ENCODE measurements at places on chromosomes 16 and 17.

DNA sequence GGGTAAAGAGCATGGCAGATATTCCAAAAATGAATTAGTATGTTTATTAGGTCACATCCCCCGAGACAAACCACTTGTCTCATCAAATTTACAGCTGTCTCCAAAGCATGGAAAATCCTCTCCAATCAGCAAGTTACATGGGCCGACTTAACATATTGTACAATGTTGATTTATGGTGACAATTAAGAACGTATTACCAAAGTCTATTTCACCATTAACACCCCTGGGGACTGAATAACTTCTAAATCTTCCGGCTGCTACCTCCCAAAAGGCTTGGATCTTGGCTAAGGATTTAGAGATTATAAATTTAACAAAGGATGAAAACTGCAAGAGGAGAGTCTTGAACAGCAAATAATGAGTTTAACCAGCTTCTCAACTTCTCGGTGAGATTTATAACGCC is 311.9 kb downstream of the NPIPA8 start:
- no peak for ATAC-seq

GRCh38 chr16:17072104-17072503 is 398.7 kb downstream of the XYLT1 start:
- no peak for ATAC-seq

- peak; percentile 78 for ATAC-seq
These were observed 8.9 kb downstream of the MYH10 start for GRCh38 chr17:8621585-8621984.

GRCh38 chr16:30137897-30138296 is 14.9 kb upstream of the MAPK3 start:
- ATAC-seq, result no peak

GRCh38 chr16:86096850-86097249 is 197.9 kb downstream of the IRF8 start:
- no peak for ATAC-seq

- no peak for ATAC-seq
These were observed 85.6 kb upstream of the TNRC6C start for GRCh38 chr17:77872714-77873499.

- no peak for ATAC-seq
These were observed 26.2 kb upstream of the IRF8 start for GRCh38 chr16:85872734-85873133.

GRCh38 chr16:3889059-3889458 is 8.5 kb upstream of the CREBBP start:
- no peak for ATAC-seq

DNA sequence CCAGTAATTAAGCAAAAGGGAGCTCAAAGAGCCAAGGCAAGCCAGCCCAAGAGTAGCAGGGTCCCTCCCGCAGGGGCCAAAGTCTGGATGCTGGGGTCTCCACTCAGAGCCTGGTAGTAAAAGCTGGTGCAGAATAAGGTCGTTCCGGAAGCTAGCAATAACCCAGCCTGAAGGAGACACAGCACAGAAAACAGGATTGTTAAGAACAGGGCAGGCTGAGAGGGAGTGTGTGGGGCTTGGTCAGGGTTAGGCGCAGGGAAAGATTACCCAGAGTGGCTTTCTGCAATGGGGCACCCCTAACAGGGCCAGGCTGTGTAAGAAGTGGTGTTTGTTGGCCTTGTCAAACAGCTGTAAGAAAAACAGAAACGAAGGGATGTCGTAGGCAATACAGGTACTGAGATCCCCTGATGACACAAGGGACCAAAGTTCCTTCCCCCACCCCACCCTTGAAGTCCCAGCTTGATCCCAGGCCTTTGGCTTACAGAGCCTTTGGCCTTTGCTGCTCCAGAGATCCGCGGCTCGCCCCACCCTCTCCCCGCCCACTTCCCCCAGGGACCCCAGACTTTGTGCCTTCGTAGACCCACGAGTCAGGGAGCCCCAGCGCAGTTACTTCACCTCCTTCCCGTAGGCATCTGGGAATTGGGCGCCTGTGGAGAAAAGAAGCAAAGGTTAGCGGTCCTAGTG is 712 bp downstream of the TMEM256 start:
- no peak for ATAC-seq

- no peak for ATAC-seq
These were observed 315.8 kb downstream of the MAF start for GRCh38 chr16:79284766-79285165.

Measured in stimulated activated memory B cell treated with anti-CD40 and anti-IgM and Interleukin-4, amounts not matched to agents 10 μg/mL and 1 μg/mL and 100 μg/mL, for 72 hours (primary cell).